CD4-positive, alpha-beta T cell treated with Interleukin-6 at 100 ng/mL for 8 hours (primary cell): ENCODE measurements at places on chromosomes 3 and 15.

GRCh38 chr3:70933105-70933810 is 620.8 kb upstream of the MDFIC2 start:
- no peak for DNase-seq

DNA sequence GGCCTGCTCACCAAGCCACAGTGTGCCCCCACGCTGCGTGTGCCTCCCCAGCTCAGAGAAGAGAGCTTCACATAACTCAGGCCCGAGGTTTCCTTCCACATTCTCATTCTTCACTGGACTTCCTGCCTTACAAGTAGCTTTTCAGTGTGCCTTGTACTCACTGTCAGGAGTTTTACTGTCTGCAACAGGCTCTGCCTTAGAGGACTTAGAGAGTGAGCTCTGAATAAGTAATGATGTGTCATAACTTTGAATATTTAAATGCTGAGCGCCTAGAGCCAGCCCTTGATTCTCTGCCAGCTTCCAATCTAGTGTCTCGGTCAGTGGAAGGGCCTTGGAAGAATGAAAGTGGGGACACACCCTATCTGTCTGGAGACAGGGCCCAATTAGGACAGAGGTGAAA is 41.8 kb downstream of the ITGB5 start:
- DNase-seq, result no peak

DNA sequence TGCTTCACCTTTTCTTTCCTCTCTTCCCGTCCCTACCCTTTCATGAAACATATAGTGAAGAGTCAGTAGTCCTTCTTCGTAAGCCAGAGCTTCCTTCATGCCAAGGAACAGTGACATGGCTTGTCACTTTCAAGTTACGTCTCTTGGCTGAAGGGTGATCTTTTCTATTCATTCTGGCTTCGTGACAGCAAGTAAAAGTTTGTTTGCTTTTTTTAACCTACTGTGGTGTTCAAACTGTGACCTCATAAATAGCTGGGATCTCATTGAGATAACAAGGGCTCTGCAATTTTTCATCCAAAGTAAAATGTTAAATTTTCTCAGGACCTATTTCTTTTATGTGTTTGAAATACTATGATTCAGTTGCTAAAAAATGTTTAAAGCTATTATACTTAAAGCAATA is 10.5 kb downstream of the CDIN1 start:
- no peak for DNase-seq

- no peak for DNase-seq
Measured at GRCh38 chr3:159664006-159664405, 324.6 kb upstream of the IL12A start.

GRCh38 chr15:78444255-78444654 is 6.2 kb downstream of the IREB2 start:
- no peak for DNase-seq

DNA sequence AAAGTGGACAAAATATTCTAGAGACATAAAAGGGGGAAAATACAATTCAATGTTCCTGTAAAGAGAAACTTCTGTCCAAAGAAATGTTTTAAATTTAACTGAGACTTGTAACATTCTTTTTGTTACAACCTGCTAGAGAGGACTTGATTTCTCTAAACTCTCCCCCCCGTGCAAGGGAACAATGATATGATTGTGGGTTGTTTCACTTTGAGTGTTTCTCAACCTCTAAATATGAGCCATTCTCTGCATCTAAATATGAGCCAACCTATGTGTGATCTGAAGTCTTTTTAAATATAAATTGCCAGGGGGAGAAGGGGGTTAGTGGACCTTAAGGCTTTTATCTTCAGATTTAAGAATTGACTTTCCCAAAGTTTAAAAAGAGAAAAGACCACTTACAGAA is 14.6 kb downstream of the ZNF860 start:
- DNase-seq, result no peak

GRCh38 chr3:52023860-52024764 is 28.4 kb upstream of the RPL29 start:
- DNase-seq, result no peak

- no peak for DNase-seq
Measured at GRCh38 chr3:108528459-108529252, 18.3 kb upstream of the MYH15 start.

- no peak for DNase-seq
Measured at GRCh38 chr3:99918715-99919114, 101.1 kb downstream of the CMSS1 start.

GRCh38 chr15:55649058-55649423 is 60.9 kb upstream of the PYGO1 start:
- no peak for DNase-seq

DNA sequence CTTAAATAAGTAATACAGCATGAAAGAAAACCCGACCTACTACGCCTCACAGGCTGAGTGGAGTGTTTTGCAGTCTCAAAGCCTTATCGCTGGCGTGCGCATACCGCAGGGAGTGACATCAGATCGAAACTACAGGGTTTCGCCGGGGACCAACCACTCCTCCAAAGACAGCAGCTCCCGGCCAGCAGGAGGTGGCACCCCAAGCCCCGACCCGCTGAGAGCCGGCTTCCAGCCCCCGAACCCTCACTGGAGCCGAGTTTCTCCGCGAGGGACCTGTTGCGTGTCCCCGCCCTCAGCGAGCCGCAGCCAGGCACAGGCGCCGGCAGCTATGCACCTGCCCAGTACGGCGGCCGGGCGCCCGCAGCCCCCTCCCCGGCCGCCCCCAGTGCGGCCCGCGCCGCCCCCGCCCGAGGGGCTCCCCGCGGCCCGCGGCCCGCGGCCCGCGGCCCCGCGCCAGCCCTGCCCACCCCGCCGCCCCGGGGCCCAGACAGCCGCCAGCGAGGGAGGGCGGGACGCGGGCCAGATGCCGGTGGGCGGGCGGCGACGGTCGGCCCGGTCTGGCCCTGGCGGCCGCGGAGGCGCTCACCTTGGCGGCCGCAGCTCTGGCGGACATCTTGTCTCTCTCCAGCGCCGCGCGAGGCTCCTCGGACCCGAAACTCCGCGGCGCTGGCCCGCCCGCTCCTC is 710 bp downstream of the TJP1 start:
- no peak for DNase-seq

DNA sequence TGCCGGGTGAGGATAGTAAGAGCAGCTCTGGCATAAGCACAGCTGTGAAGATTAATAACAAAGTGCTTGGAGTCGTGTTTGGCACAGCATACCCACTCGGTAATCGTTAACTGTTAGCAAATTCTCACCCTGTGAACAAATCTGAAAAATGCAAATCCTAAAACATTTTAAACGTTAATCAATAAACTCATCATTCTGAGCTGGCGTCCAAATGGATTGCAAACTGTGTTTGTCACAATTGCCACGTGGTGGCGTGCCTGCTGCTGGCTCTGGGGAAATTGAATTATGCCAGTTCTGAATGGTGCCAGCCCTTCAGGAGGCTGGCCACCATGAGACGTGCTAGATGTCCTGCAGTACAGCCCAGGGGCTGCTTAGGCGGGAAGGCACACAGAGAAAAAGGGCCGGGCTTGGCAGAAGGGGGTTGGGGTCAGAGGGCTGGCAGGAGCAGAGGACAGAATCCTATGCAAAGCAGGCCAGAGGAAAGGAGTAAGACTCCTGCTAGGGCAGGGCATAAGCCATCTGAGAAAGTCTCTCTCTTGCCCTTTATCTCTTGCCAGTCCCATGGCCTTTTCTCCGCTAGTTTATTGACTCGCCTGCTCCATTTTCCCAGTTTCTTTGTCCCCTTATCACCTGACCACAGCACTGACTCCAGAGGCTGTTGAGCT is 22.1 kb upstream of the POLG start:
- no peak for DNase-seq

DNA sequence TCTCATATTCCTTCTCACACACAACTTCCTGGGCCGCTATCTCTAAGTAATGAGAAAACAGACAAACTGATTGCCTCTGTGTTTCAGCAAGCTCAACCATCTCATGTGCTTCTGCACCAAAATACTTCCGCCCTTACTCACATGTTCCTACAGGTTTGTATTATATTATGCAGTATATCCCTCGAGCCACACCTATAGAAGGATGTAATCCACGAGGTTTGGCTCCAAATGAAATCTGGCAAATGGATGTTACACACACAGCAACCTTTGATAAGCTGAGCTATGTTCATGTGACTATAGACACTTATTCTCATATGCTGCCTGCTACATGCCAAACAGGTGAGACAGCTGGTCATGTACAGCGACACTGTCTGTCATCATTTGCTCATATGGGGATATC is 22.6 kb downstream of the CCRL2 start:
- DNase-seq, result no peak

GRCh38 chr3:170506556-170506955 is 79.3 kb downstream of the SLC7A14 start:
- no peak for DNase-seq

DNA sequence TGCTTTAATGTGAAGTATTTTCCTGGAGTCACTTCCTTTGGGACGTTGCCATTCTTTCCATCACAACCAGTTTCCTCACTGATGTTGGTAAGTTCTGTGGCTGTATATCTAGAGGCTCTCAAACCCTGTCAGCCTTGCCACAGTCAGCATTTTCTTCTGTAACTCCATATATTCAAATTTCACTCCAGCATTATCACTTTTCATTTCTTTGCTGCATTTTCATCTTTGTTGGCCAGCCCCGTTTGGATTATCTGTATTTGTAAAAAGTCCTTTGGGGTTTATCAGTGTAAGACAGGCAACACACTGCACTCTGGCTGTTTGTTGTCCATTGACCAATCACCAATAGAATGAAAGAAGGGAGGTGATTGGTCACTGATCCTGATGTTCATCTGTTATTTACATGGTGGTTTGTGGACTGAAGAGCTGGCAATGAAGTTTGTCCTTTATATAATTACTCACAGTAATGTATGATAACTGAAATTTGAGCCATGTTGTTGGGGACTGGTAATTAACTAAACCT is 20.3 kb downstream of the GMPS start:
- DNase-seq, result no peak

DNA sequence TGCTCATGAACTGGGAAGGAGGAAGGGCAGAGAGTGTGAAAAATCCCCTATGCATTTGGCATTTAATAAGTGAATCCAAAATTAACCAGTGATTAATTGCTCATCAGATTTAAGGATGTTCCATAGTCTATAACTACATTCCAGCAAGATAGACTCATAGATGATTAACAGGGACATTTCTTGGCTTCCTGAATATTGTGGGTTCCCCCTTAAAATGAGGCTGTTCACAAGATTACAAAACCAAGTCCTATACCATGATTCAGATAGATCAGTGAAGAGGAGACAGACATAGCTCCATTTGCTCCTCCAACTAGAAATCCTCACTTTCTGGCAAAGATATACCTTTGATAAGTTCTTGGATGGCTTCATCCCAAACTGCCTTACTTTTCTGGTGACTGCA is 15.4 kb downstream of the RASGRP1 start:
- DNase-seq, result no peak

- DNase-seq, result no peak
Measured at GRCh38 chr3:4751502-4752101, 227.6 kb upstream of the BHLHE40 start.

GRCh38 chr3:45988362-45988761 is 7.3 kb downstream of the FYCO1 start:
- no peak for DNase-seq

- no peak for DNase-seq
Measured at GRCh38 chr15:89398896-89399237, 64.2 kb upstream of the POLG start.

GRCh38 chr3:30741889-30742288 is 135.5 kb downstream of the TGFBR2 start:
- no peak for DNase-seq

GRCh38 chr15:91572110-91572509 is 281.4 kb upstream of the SLCO3A1 start:
- no peak for DNase-seq

DNA sequence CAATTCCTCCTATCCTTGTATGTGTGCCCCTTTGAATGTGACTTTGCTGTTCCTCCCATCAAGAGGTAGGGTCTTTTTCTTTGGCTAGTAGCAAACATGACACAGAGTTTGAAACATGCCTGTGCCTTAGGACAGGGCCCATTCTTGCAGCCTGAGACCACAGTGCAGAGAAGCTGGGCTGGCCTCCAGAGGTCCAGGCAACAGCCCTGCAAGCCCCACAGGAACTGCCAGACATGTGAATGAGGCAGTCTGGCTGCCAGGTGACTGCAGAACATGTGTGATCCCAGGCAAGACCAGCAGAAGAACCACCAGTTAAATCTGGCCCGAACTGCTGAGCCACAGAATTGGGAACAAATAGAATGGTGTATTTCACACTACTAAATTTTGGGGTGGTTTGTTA is 1.2 kb upstream of the HGD start:
- no peak for DNase-seq

- DNase-seq, result no peak
Measured at GRCh38 chr3:192229866-192230265, 497.5 kb downstream of the FGF12 start.

DNA sequence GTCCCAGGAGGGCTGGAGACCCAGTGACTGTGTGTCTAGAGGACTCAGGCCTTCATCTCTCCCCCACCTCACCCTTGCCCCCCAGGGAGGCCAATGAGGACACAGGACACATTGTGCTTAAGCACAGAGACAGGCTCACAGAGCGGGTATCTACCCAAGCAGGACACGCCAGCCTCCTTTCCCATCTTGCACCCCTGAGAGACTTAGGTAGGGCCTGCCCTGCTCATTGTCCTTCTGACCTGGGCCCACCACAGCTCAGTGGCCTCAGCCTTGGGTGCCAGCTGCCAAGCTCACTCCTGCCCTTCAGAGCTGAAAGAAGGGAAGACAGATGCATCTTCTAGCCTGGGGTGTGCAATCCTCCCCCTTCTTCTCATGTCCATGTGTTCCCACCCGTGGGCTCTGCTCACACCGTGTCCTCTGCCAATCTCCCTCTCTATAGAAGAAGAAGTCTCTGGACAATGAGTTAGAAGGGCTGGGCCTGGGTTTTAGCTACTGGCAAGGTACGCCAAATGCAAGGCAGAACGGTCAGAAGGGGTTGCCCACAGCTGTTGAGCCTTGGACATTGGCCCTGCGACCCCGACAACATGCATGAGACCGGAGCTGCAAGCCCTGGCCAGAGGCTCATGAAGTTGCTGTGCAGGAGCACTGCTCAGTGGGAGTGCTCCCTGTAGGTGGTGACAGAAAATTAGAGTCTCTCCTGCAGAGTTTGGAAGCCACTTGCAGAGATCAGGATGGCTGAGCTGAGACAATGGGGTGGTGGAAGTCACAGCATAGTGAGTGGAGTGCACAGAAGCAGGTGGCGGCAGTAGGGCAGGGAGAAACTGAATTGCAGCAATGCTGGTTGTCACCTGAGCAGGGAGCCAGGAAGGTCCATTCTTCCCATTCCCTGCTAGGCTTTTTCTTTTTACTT is 32.8 kb downstream of the ACSBG1 start:
- no peak for DNase-seq
